ENCODE measurements at places on chromosomes 7 and 10. TPM values are rescaled to one million over a fixed set of nuclear protein-coding genes. Genes with fewer than 3 reads are reported as not detected.

The R3HCC1L gene
- 15.4 TPM for total RNA-seq

- peak; percentile 69 for DNase-seq
Measured at GRCh38 chr7:101315336-101315735, 6.3 kb downstream of the IFT22 start.

DNA sequence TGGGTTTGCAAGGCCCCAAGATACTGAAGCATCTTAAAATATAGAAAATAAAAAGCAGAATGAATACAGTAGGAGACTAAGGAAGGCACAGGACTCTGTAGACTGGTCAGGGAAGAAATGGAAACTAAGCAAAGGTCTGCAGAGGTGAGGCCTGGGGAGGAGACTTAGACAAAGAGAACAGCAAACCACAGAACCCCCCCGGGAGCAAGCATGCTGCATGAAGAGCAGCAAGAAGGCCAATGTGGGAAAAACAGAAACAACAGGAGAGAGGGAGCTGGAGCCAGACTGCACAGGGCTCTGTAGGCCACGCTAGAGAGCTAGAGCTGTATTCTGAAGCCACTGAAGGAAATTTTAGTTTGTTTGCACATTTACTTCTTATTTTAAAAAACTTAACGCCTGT is 45.7 kb upstream of the ARID5B start:
- no peak for DNase-seq

DNA sequence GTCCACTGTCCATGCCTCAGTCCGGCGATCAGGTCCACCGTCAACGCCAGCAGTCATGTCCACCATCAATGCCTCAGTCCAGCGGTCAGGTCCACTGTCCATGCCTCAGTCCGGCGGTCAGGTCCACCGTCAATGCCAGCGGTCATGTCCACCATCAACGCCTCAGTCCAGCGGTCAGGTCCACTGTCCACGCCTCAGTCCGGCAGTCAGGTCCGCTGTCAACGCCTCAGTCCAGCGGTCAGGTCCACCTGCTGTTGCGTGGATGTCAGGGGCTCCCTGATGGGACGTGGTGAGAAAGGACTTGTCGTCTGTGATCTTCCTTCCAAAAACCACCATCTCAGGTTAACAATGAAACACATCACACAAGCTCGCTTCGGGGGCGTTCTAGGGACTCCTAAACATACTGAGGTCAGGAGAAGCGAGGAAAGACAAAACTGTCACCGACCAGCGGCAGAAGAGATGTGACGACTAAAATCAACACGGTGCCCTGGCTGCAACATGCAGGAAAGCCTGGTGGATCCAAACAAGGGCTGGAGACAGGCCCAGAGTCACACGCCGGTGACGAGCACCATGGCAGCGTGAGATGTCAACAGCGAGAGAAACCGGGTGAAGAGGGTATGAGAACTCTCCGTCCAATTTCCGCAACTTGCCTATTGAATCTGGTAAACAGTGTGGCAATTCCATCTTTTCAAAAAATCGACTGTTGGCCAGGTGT is 264.2 kb downstream of the MAD1L1 start:
- no peak for DNase-seq

- DNase-seq = no peak
Measured at GRCh38 chr7:80732630-80733029, 94.2 kb downstream of the CD36 start.

GRCh38 chr10:58842860-58843376 is 330.2 kb downstream of the BICC1 start:
- no peak for DNase-seq

- no peak for DNase-seq
Measured at GRCh38 chr10:62010366-62010765, 108.9 kb downstream of the ARID5B start.

DNA sequence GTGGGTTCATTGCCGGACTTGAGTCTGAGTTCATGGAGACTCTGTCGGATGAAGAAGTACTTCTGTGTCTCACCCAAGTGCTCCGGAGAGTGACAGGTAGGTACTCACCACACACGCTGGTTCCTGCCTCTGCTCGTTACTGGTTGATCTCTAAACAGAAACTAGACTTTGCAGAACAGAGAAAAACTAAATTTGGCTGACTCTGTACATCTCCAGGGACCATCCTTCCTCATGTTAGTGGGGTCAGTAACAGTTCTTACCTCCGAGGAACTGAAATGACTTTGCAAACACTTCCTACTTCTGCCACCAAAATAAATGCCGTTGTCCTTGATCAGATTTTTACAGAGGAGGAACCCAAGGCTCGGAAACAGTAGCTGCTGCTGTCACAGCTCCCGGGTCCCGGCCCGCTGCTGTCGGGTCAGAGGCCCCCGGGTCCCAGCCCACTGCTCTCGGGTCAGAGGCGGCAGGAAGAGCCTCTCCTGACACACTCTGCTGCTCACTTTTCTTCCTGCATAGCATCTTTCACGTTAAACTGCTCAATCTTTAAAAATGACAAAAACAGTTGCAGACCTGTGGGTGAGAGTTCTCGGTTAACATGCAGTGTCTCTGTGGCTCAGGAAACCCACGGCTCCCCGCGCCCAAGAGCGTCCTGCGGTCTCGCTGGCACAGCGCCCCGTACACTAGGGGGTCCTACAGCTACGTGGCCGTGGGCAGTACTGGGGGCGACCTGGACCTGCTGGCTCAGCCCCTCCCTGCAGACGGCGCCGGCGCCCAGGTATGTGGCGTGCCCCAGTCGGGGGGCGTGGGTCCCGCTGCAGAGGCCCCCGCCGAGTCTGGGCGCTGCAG is 4.8 kb upstream of the MTG1 start:
- no peak for DNase-seq

- no peak for DNase-seq
Measured at GRCh38 chr7:46288861-46289260, 367.8 kb upstream of the IGFBP3 start.
